ENCODE measurements at places on chromosomes 7 and 10.

DNA sequence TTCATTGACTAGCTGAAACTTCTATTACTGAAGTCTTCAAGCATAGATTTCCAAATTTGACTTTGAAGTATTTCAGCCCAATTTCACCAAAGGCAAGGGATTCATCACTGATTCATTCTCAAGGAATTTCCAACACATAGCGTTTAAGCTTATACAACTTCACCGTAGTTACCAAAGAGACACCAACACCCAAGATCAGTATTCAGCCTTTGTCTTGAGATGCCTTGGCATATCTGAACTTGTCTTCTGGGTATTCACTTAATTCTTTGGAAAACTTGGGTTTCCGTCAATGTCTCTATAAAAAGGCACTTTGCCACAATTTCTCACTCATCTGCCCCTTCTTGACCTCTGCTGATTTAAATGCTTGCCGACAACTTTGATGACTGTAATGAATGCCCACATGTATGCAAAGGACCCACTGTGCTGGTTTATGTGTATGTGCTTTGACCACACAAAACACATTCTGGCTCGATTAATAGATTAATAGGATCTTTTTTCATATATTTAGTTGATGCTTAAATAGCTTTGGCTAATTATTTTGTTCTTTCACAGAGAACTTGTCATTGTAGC is 49.6 kb downstream of the TES start:
- no peak for DNase-seq

GRCh38 chr10:35079763-35080162 is 10.4 kb downstream of the CUL2 start:
- DNase-seq = no peak

DNA sequence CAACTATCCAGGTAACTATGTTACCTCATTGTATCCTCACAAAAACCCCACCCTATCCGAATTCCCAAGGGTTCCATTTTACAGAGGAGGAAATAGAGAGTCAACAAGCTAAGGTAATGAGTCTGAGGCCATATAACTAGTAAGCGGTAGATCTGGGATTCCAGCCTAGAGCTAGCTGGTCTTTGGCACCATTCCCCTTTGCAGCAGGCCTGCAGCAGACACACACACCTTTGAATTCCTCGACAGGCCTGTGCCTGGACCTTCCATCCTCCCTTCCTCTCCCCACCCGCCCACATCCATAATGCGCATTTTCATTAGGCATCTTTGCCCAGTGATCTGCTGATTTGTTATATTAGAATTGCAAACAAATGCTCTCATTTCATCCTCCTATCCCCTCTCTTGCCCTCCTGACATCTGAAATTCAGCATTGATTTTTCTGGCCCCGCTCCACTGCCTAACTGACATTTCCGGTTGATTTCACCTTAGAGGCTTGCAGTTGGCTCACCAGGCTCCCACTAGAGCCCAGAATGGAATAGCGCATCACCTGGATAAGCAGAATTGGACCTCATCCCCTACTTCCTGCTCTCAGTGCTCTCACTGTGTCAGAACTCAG is 129.5 kb downstream of the PLXNA4 start:
- DNase-seq = no peak

DNA sequence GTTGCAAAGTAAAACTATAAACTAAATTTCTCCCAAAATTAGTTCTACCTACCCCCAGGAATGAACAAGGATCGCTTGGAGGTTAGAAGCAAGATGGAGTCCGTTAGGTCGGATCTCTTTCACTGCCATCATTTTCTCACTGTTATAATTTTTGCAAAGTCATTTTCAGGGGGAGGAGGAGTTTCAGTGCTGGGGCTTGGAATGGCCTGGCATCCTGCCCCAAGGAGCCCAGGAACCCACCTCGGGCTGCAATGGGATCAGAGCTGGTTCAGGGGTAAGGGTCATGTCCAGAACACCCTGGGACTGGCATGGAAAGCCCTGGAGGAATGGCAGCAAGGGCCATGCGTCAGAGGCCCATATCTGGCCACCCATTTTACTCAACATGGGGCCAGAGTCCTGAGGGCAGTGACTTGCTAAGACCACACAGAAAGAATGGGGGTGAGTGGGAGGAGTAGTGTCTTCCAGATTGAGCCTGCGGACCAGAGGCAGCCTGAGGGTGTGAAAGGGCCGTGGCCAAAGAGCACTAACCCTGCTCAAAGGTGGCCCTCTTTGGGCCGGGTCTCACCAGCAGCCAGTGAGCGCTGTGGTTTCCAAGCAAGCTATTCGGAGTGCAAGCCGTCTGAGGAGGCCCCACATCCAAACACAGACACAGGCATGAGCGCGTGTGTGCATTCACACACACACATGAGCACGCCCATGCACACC is 31.8 kb downstream of the GPRIN2 start:
- no peak for DNase-seq

GRCh38 chr7:81499262-81500116 is 270.4 kb downstream of the HGF start:
- DNase-seq = no peak

DNA sequence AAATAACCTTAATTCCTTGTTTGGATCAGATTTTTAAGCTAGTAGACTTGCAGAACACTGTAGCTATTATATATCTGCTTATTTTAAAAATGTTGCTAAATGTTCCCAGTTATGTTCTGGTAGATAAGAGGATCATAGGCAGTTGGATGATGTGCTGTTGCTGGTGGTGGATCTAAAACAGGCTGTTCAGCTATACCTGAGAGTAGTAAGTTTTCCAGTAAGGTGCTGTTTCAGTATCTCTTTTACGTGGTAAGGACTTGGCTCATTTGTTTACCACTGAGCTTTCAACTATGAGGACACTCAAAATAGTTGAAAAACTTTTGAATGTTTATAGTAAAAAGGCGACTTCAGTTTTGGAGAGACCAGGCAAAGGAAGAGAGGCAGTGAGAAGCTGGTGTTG is 180.9 kb downstream of the CDK14 start:
- no peak for DNase-seq

DNA sequence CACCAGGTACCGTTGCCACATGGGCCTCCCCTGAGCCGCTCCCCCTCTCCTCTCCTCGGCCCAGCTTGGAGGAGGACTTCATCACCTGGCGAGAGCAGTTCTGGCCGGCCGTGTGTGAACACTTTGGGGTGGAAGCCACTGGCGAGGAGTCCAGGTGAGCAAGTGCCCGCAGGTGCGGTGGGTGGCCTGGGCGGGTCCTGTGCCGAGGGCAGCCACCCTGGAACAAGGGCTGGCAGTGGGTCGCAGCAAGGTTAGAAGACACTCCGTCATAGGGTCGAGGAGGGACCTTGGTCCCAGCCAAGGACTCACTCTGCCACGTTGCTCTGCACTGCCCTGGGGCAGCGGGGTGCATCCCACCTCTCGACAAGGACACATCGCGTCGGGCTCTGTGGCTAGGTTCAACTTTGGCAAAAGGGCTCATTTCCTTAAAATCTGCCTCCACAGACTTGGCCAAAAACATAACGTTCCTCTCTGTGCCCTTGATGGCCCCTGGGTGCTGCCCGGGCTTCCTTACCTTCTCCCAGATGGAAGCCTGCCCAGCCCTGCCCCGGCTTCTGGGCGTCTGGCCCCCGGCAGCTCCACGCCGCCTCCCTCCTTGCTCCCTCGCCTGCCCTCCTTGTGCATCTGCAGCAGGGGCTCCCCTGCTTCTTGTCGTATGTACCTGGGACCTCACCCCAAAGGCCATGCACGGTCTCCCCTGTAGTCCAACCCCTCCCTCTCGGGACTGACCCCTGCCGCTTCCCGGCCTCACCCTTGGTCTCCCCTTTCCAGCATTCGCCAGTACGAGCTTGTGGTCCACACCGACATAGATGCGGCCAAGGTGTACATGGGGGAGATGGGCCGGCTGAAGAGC is 12.7 kb downstream of the TMEM120A start:
- DNase-seq = no peak

DNA sequence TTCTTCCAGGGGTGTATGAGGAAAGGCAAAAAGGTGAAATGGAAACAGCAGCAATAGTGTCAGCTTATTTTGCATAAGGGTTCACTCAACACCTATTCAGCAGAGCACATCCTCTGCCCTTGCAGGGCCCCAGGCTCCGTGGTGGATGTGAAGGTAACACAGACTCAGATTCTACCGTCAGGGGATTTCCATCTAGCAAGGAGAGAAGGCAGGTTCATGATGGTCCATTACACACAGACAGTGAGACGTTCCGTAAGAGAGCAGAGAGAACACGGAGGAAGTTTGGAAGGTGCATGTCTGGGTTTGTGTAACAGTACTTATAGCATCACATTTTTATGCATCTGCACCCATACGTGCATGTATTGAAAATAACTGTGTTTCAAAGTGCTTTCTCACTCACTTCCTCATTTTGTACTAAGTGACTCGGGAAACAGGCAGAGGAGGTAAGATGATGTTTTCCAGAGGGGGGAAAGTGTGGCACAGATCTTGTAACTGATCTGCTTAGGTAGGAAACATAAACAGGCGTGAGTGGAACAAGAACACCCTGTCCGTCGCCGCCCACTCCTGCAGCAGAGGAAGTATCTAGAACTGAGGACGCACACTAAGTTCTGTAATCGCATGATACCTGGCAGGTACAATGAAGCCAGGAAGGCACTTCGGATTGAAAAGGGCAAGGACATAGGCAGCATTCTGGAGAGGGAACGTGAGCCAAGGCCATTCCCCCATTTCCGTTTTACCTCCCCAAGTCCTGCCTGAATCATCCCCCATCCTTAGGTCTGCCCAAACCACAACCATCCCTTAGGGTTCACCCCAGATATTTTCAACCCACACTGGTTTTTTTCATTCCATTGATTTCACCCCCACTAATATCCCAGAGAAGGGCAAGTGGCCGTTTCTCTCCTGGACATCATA is 1.0 kb upstream of the ENO4 start:
- DNase-seq = no peak

DNA sequence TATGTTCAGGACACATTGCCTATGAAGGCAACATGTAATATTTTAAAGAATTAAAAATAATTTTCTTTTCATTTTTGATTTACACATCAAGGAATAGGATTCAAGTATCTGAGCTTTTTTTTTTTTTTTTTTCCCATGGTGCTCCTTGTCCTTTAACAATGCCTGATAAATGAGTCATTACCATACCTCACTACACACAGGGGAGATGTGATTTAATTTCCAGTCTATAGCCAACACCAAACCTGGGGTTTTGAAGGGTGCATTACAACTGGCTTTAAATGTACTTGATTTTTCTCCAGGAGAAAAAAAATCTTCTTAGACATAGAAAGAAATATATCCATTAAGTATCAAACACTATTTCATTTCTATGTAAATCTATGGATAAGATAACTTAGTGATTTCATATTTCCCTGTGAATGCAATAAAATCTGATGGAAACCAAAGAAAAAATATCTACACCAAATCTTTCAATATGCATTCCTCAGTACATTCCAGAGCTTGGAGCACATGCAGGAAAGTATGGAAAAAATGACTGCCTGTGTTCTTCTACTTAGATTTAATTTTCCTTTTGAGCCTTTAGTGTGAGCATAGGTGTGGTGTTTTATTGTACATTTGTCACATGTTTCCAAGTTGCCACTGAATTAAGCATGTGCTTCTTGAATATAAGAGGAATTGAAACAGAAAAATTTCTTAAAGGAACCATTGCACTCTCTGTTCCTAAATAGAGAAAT is 204.8 kb upstream of the MEOX2 start:
- no peak for DNase-seq

DNA sequence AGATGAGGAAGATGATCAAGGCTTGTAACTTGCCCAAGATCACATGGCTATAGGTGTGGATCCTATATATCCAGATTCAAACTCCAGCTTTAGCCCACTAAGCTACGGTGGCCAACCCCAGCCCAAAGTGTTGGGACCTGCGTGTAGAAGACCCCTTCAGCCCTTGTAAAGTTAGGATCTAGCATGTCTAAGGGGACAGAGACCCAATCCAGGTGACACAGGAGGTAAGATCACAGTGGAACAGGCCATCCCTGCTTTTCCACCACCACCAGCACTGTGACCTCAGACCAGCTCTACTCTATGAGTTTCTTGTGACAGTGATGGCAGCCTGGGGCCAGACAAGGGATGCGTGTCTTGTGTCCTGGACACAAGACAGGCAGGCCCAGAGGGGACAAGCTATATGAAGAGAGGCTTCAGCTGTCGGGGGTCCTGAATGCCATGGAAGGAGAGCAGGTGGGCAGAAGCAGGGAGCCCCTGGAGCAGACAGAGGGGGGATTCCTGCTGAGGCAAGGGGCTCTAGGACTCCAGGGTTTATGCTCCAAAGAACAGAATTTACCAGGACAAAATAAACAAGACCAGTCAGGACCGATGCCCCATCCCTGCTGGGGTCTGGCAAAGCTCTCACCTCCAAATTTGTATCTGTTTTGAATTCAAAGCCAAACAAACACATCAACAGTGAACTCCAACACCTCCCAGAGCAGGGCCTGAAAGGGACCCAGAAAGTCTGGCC is 10.4 kb downstream of the GPRIN2 start:
- DNase-seq = no peak

- DNase-seq = peak; percentile 59
Observed at GRCh38 chr7:100546129-100546925, 7.3 kb downstream of the AGFG2 start.

GRCh38 chr7:18201350-18201749 is 173.7 kb upstream of the PRPS1L1 start:
- DNase-seq = no peak

DNA sequence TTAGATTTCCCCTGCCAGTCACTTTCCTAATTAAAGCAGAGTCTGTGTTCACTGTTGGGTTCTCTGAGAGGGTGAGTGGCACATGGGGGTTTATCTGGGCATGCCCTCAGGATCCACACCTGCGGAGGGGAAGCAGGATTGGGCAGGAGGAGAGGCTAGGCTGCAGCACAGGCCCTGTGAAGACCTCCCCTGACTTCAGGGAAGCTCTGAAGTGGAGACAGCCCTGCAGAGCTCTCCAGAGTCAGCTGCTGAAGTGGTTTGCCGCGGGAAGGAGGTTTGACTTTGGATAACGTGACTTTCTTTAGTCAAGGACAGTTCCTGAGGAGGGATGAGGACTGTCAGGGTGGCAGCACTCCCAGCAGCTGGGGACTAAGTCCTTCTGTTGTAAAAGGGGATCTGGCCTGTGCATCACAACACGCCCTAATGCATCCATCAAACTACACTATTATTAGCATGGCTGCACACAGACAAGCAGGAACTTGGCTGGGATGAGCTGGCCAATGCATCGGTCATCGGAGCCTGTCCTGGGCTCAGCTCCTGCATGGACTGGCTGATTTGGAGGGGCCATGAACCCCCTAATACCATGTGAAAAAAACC is 50.9 kb upstream of the LEP start:
- peak; percentile 34 for DNase-seq

- no peak for DNase-seq
Observed at GRCh38 chr10:131021246-131021895, 290.1 kb downstream of the TCERG1L start.

Data from activated CD8-positive, alpha-beta memory T cell treated with anti-CD3 and anti-CD28 coated beads, Interleukin-2, amount 10 ng/mL, durations not matched to agents 7 days and 5 days (primary cell).